ENCODE measurements at places on chromosomes 11 and 22.

DNA sequence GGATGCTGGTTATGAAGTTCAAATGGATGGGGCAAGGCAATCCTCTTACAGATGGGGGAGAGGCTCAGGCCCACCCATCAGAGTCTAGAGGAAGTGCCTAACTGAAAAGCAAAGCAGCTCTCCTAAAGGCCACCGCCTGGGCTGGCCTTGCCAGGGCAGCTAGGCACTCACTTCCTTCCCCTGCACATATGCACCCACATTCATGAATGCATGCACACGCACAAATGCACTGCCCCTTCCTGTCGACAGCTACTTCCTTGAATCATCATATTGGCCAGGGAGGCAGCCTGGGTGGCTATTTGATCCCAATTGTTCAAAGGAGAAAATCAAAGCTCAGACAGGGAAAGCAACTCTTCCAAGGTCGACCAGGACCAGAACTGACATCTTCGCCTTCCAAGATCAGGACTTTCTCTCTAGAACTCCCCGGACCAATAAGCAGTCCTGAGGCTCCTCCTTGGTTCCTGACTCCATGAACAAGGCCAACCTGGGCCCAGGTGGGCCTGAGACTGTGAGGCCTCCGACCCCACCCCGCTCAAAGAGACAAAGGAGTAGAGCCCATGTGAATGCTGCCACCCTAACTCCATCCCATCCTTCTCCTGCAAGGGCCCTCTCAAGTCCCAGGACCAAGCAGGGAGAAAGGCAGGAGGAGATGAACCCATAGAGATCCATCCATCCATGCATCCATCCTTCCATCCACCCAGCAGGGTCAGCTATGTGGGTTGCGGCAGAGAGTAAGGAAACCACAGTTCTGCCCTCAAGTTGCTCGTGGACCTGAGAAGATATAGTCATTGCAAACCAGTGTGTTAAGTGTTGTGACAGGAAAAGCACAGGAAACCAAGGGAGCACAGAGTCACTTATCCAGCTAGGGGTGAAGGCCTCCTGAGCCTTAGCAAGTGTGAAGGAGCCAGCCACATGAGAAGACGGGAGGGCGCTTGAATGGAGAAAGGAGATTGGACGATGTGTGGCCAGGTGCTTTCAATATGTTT lies 35.4 kb upstream of the LMO1 start:
- H3K4me3 ChIP-seq = no peak overlapping the region
- H3K27ac ChIP-seq = no peak overlapping the region
- H3K27me3 ChIP-seq = peaks cover 3% of the 10 kb centered on the region
- no peaks in the 10 kb centered on the region for H3K4me1 ChIP-seq

DNA sequence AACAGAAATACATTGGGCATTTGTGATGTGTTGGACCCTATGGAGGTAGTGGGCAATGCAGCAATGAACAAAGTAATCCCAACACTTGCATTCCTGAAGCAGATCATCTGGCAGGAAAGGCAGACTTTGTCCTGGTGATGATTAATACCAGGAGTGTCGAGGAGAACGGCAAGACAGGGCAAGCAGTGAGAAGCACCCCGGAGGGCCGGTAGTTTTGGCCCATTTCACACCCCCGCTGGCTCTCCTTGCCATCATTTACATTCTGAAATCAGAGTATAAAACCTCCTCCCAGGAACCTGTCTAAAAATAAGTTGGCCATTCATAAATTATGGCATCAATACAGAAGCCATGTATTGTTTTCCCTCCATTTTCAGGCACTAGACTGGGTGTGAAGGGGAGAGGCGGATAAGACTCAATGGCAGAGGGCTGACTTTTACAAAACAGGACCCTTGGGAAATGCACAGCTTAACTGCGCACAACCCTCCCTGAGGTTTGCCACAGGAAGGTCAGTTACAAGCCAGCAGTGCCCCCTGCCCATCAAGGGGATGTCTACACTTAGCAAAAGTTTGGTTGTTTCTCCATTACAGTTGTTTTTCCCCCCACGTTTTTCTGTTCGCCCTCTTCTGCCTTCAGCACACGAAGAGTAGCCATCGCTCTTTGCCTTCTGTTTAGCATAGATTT lies 55.6 kb downstream of the OPCML start:
- H3K27ac ChIP-seq = no peak overlapping the region
- H3K27me3 ChIP-seq = no peaks in the 10 kb centered on the region
- no peak for DNase-seq
- H3K4me3 ChIP-seq = no peak overlapping the region

DNA sequence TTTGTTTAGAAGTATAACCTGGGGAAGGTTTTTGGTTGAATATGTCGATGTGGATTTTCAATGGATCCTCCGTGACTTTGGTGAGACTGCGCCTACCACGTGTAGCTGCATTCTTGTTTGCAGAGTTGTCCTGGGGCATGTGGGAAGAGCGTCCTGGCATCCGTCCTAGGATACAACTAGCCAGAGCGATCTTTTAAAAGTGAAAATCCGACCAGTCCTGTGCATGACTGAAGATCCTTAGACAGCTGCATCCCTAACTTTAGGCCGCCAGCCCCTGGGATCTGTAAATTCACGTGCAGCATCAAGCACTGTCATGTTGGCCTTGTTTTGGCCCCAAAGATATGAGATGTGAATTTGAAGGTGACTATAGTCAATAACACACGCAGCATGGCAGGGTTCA lies 22.4 kb upstream of the THY1 start:
- peaks cover 15% of the 10 kb centered on the region for H3K27me3 ChIP-seq
- H3K4me3 ChIP-seq = no peak overlapping the region

GRCh38 chr11:26765323-26765722 lies 43.5 kb upstream of the SLC5A12 start:
- H3K27ac ChIP-seq = no peak overlapping the region
- H3K4me3 ChIP-seq = no peak overlapping the region
- H3K27me3 ChIP-seq = no peaks in the 10 kb centered on the region
- H3K36me3 ChIP-seq = no peaks in the 10 kb centered on the region
- DNase-seq = no peak

GRCh38 chr22:50185375-50186087 lies at the start of gene TRABD:
TRABD (plus strand) TSS chr22:50185913; CDS start chr22:50193061, 7,148 bp downstream.
- H3K27ac ChIP-seq = peak within 1 kb of the TSS; percentile 94
- peaks cover 14% of the 10 kb centered on the region for H3K4me1 ChIP-seq
- DNase-seq = peak; percentile 84
- no peaks in the 10 kb centered on the region for H3K36me3 ChIP-seq
- H3K27me3 ChIP-seq = peaks cover 4% of the 10 kb centered on the region

Measured in activated T-helper 1 cell treated with anti-CD3 and anti-CD28 coated beads, Interleukin-12 subunit alpha, Interleukin-12 subunit beta, Interleukin-2, Interleukin-4 antibody, amounts not matched to agents 30 ng/mL and 10 ng/mL and 1 ng/mL, durations not matched to agents 14 hours and 24 hours and 36 hours (primary cell).